Fibroblast of the aortic adventitia (primary cell): ENCODE measurements at places on chromosomes 1 and 21. TPM values are rescaled to one million over a fixed set of nuclear protein-coding genes. Genes with fewer than 3 reads are reported as not detected.
A peak's percentile ranks its signal among the peaks of the same experiment; 100 is the strongest.

- no peak for DNase-seq
These were observed 4.6 kb downstream of the AMIGO1 start for GRCh38 chr1:109504974-109505373.

DNA sequence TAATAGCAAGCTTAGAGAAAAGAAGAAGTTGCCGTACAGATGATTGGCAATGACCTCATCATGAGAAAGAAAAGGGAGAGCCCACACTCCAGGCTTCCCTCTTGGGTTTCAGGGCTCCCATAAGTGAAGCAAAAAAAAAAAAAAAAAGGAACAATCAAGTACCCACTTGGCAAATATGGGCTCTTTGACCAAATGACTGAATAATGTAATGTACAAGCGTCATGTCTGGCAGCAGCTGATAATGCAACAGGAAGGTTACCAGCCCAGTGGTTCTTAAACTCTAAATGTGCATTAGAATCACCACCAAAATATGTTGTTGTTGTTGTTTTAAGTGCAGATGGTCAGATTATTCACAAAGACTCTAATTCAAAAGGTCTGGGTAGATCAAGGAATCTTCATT lies 13.5 kb downstream of the TNFSF4 start:
- DNase-seq = peak; percentile 61

DNA sequence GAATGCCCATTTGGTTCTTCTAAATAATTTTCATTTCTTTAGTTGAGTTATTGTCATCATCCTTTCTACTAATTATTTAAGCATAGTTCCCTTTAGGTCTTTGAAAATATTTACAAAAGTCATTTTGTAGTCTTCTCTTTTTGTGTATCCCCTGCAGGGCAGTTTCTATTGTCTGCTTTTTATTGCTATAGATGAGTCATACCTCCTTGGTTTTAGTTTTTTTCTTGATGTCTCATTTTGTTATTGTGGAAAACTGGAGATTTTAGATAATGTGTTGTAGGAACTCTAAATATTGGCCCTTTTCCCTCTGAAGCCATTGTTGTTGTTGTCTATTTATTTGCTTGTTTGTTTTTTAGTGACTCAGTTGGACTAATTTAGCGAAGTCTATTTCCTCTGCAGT lies 387.9 kb downstream of the NUF2 start:
- DNase-seq = peak; percentile 28

- DNase-seq = no peak
These were observed 33.9 kb upstream of the TSNAX start for GRCh38 chr1:231494439-231495110.

DNA sequence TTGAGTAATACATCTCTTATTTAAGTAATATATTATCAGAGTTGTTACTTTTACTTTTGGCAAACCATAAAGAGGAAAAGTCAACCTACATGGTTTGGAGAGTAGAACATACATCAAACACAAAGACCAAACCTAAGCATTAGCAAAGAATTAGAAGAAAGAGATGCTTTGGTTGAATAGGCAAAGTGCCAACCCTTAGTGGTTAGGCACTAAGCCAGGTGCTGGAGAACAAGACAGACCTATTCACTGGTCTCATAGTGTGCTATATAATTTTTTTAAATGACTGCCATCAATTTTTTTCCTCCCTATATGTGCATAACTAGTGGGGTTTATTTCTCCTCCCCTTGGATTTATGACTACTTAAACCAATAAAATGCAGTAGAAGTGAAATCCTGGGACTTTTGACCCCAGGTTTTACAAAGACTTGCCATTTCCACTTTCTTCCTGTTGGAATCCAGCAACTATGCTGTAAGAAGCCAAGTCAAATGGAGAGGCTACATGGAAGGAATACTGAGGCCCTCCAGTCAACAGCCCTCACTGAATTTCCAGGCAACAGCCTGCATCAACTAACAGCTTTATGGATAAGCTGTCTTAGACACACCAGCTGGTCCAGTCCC lies 69.8 kb upstream of the HAO2 start:
- peak; percentile 68 for DNase-seq

GRCh38 chr1:101075926-101076325 lies 50.3 kb upstream of the DPH5 start:
- no peak for DNase-seq

GRCh38 chr1:196951711-196952394 lies 8.3 kb downstream of the CFHR2 start:
- peak; percentile 33 for DNase-seq

DNA sequence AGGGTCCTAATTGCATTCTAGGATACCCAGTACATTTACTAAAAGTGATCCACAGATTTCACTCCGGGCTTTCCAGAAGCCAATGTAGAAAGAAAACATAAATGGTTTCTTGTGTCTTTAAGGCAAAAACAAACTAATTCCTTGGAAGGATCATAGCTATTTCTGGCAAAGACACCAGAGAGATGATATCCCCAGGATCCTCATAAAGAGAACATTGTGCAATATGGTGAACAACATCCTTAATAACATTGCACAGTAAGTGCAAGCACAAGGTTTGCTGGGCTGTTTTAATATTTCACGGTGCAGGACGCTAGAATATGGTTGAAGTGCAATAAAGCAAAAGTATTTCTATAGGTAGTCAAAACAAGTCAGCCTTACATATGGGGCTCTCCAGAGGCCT lies 83.0 kb downstream of the NTPCR start:
- peak; percentile 35 for DNase-seq

Gene CNR2
- total RNA-seq = under 0.01 TPM in 1 of 2 replicates, not detected in the other

DNA sequence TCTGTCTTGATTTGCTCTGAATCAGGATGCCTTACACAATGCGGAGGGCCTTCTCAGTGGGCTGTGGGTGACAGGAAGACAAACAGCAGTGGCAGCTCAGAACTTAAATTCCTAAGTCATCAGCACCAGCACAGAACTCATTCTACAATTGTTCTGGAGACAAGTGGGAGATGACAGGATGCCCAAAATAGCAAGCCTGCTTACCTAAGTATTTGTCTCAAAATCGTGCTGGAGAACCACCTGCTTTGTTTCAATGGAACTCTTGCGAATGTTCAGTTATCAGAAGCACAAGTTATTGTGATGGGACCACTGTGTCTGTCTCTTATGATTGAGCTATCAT lies 76.1 kb downstream of the VCAM1 start:
- DNase-seq = no peak

DNA sequence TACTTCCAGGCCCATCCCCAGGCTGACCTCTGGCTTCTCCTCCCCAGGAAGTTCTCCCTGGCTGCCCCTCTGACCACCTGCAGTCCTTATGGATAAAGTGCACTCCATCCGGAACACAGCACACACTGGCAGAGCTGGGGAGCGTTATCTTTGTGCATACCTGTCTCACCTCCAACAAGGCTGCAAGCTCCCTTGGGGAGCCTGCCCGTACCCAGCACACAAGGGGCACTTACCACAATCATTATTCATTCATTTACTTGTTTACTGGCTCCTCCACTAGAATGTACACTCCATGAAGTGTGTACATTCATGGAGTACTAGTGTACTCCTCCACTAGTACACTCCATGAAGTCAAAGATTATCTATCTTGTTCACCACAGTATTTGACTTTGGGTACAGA lies 30.3 kb downstream of the GLIS1 start:
- DNase-seq = no peak

- DNase-seq = no peak
These were observed 59.6 kb downstream of the GALNT2 start for GRCh38 chr1:230126529-230127104.

Gene NR1I3
- not detected in 2 replicates for total RNA-seq

- DNase-seq = no peak
These were observed 67.1 kb downstream of the BCAR3 start for GRCh38 chr1:93614541-93614940.

DNA sequence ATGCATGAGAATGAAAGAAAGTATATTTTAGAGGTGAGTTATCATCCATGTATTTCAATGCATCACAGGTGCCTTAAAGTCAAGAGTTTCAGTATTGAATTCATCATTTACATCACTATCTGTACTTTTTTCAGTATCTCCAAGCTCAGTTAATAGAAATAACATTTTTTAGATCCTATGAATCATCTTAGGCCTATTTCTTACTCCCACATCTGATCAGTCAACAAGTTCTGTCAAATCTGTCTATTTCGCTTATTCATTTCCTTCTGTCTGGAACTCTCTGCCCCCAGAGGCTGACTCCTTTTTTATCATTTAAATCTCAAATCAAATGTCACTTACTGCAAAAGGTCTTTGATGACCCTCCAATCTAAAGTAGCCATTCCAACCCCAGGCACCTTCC lies 295.2 kb downstream of the LRRC7 start:
- DNase-seq = no peak

DNA sequence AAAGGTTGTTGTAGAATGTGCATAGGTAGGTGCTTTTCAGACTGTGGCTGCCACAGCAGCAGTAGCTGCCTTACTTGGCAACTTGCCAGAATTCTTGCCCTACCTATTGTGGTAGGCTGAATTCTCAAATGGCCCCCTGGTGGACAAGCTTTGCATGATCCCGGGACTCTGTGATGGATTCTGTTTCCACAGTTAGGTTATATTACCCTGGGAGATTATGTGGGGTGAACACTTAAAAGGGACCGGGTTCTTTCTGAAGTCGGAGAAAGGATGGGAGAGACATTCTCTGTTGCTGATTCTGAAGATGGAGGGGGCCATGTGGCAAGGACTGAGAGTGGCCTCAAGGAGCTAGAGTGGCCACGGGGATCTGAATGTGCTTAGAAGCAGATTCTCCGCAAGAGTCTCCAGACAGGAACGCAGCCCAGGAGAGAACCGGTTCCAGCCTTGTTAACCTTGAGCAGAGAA lies 32.1 kb upstream of the KCNE1 start:
- peak; percentile 81 for DNase-seq

Gene PKNOX1
- total RNA-seq = 11.2 and 12.7 TPM in 2 replicates

GRCh38 chr21:28078126-28078525 lies 914.6 kb downstream of the LTN1 start:
- no peak for DNase-seq

Gene CD1B
- not detected in 2 replicates for total RNA-seq

Gene OR2M3
- total RNA-seq = under 0.01 TPM in 1 of 2 replicates, not detected in the other

Gene MFAP2
- total RNA-seq = 47.7 and 60.3 TPM in 2 replicates

GRCh38 chr1:100622506-100622905 lies 84.6 kb downstream of the GPR88 start:
- DNase-seq = no peak

Gene UQCRHL
- total RNA-seq = 1.9 and 2.0 TPM in 2 replicates

Gene KRTAP12-2
- total RNA-seq = not detected in 2 replicates

Gene HTR6
- 0.09 TPM in 1 of 2 replicates, not detected in the other for total RNA-seq

GRCh38 chr1:18682375-18682774 lies 51.7 kb downstream of the PAX7 start:
- no peak for DNase-seq

Gene SLC2A5
- 0.90 and 1.1 TPM in 2 replicates for total RNA-seq

GRCh38 chr21:42469272-42469671 lies 26.8 kb downstream of the RSPH1 start:
- DNase-seq = no peak

Gene ETV3L
- not detected in 2 replicates for total RNA-seq

Gene S100B
- total RNA-seq = 1.1 and 1.2 TPM in 2 replicates

GRCh38 chr1:174118751-174119150 lies 40.6 kb upstream of the RABGAP1L start:
- DNase-seq = no peak
